ENCODE measurements at places on chromosomes 11 and 22.

DNA sequence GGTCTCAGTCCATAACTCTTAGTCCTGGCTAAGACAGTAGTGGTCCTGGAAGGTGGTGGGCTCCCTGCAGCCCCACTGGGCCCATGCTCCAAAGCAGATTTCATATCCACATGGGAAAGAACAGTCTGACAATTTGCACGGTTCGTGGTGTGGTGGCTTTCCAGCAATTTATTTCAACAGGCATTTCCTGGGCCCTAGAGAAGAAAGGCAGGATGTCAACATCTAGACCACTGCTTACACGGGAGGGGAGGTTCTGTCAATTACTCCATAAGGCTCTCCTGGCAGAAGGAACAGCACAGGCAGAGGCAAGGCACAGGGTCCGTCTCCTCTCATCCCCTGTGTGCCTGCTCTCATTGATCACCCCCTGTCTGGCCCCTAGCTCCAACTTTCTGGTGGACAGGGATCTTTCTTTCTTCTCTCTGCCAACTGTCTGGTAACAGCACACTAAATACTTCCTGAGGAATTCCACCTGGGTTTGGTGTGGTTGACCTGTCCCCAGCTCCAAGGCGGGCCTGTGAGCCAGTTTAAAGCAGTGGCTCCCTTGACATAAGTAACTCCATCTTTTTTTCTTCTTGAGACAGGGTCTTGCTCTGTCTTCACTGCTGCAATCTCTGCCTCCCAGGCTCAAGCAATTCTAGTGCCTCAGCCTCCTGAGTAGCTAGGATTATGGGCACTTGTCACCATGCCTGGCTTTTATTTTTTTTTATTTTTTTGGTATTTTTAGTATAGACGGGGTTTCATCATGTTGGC, 5.1 kb upstream of the A4GALT start:
- no peak for DNase-seq

DNA sequence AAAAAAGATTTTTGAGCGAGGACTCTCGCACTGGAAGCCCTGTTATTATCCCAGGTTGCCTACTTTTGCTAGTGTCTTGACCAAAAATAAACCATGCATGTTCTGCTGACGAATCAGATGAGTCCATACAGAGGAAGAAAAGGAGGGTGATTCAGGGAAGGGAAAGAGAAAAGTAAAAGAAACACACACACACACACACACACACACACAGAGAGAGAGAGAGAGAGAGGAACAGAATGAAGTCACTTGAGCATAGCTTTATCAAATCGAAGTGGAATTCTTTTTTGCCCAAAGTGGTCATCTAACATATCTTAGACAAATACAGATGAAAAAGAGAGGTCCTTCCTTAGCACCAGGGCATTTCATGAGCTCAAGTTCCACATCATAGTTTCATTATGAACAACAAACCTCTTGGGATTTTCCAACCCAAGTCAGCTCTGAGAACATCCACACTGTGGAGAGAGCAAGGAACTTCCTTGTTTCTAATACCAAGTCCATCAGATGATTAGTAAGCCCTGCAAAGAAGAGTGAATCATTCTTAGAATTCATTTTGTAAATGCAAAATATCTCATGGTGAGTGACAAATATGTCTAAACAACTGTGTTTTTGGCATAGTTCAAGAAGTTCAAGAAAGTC, 7.7 kb upstream of the MMP12 start:
- no peak for DNase-seq

- DNase-seq: no peak
Observed at GRCh38 chr11:126695293-126695692, 305.3 kb downstream of the KIRREL3 start.

DNA sequence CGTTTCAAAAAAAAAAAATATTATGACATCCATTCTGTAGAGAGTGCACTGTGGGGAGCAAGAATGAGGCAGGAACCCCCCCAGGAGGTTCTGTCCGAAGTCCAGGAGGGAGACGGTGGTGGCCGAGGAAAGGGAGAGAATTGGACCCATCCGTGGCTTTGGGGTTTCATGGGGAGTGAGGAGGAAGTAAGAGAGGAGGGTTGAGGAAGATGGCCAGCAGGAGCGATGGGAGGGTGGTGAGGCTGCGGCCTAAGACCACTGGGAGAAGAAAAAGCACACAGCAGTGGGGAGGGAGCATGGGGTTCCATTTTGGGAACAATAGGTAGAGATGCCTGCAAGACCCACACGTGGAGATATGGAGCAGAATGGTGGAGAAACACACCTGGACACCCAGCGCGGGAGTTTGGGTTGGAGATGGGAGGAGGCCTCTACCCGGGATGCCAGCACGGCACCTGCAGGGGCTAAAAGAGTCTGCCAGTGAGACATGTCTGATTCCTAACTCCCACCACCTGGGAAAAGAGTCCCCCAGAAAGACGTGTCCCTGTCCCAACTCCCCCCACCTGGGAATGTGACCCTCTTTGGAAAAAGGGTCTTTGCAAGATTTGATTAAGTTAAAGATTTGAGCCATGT, 72.5 kb upstream of the SHANK2 start:
- no peak for DNase-seq

DNA sequence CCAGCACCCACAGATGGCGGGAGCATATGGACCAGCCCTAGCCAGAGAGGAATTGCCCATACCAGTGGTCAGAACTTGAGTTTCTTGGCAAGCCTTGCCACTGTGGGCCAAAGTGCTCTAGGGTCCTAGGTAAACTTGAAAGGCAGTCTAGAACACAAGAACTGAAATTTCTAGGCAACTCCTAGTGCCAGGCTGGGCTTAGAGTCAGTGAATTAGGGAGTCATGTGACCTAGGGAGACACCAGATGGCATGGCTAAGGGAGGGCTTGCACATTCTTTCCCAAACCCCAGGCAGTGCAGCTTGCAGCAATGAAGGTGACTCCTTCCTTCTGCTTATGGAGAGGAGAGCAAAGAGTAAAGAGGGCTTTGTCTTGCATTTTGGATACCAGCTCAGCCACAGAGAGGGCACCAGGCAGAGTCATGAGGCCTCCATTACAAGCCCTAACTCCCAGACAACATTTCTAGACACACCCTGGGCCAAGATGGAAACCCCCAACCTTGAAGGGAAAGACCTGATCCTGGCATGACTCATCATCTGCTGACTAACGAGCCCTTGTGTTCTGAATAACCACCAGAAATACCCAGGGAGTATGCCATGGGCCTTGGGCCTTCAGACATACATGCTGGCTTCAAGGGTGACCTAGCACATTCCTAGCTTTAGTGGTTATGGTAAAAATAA, 19.2 kb upstream of the OR56A3 start:
- DNase-seq: peak; percentile 40

DNA sequence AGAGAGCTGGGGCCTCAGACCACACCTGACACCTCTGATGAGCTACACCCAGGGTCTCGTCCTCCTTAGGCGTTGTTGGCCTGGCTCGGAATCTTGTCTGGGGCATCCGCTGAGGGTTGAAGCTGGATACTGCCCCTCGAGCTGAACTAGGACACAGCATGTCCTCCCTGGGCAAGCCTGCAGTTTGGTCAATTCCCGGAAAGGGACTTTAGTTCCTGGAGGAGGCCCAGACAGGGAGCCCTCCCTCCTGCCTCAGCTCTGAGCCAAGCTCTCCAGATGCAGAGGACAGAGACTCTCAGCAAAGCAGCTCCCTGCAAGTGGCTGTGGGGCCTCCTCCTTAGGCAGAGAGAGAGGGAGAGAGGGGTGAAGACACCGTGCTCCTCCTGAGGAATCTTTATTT, 4.9 kb downstream of the APOL3 start:
- DNase-seq: no peak

GRCh38 chr22:33922349-33922681, 2.0 kb upstream of the LARGE1 start:
- no peak for DNase-seq

GRCh38 chr22:20979243-20979809, 2.8 kb upstream of the LZTR1 start:
- DNase-seq: peak; percentile 72

GRCh38 chr11:117443266-117444186, 115.9 kb downstream of the CEP164 start:
- no peak for DNase-seq

DNA sequence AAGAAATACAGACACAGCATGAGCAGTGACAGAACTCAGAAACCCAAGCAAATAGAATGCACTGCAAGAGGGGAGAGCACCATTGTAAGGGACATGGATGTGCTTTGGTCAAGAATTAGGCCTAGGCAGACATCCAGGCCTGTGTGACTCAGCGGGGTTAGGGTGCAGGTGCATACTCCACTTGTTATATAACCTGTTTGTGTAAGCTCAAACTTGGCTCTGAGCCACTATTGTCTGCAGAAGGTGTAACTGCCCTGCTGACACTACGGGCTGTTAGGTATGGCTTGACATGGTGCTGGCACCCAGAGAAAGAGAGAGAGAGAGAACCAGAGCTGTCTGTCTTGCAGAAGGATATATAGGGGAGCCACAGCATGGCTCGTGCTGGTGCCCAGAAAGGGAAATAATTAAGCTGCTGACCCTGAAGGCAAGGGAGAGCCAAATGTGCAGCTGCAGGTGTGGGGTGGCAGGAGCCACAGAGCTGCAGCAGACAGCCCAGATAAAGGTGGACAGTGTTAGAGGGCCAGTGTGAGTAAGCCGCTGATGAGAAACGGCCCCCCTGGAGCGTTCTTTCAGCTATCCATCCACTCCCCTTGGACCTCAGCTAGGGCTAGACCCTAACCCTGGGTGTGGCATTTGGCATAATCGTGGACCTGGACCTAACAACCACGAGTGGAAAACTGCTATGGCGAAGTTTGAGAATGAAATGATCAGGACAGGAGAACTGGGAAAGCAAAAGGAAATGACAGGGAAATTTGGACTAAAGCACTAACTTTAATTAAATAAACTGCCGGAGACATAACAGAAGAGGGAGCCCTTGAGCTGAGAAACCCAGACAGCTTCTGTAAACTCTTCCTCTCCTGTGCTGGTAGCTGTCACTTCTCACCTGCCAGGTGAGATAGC, 253.0 kb upstream of the CCDC179 start:
- DNase-seq: no peak

GRCh38 chr22:24162436-24162835, 18.9 kb upstream of the SUSD2 start:
- DNase-seq: no peak

DNA sequence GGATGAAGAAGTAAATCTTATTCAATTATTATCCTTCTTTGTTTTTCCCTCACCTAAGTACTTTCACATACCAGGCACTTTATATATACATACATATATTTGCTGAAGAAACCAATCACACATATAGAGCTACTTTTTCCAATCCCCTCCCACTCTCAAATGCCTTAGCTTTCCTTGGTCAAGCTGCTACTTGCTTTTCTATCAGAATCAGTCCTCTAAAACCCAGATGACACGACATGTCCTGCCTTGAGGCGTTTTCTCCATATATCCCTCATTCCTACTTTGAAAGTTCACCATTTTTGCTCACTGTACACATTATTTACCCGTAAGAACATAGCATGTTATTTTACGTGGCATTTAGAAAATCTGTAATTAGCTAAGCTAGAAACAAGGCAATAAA, 5.4 kb downstream of the RAB38 start:
- no peak for DNase-seq

GRCh38 chr22:25142102-25142501, 57.6 kb upstream of the CRYBB3 start:
- no peak for DNase-seq

DNA sequence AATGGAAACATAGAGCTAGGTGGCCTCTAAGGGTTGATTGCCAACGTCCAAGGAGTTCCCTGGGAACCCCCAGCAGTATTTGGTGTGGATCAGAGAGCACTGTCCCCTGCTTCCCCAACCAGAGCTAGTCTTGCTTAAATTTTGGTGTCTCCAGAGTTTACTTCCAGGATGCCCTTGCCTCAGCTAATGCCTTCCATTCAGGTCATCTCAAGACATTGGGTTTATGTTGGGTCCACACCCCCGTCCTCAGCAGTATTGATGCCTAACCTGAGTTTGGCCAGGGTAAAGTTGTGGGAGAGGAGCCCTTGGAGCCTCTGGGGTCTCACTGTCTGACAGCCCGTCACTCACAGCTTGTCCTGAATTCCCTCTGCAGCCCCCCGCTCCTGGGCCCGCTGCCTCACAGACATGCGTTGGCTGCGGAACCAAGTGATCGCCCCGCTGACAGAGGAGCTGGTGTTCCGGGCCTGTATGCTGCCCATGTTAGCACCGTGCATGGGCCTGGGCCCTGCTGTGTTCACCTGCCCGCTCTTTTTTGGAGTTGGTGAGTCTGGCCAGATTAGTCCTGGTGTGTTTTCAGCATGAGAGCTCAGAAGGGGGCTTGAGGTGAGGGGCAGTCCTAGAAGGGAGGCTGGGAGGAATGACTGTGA, 1.4 kb downstream of the RCE1 start:
- no peak for DNase-seq

- DNase-seq: no peak
Observed at GRCh38 chr11:1297576-1298473, 11.6 kb downstream of the TOLLIP start.

DNA sequence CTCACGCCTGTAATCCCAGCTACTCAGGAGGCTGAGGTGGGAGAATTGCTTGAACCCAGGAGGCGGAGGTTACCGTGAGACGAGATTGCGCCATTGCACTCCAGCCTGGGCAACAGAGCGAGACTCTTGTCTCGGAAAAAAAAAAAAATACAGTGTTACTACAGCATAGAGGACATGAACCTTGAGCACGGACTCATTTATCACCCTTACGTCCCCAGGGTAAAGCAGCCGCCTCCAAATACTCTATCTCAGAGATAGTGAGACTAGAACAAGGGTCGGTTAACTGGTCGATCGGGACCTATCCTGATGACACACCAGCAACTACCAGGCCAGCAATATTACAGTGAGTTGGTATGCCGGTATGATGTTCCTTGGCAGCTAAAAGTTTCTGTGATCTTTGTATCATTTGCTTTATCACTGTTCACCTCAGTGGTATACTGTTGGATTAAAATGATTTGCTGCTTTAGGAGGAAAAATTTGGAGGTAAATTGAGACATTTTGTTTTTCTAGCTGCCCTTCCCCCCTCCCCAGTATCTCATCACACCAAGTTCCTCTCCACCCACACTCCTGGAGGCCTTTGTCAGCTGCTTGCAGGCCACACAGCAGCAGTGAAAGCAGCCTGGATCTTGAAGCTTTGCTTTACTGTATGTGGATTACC, 7.0 kb upstream of the SIDT2 start:
- no peak for DNase-seq

GRCh38 chr22:19974268-19974861, 32.7 kb upstream of the TXNRD2 start:
- no peak for DNase-seq

DNA sequence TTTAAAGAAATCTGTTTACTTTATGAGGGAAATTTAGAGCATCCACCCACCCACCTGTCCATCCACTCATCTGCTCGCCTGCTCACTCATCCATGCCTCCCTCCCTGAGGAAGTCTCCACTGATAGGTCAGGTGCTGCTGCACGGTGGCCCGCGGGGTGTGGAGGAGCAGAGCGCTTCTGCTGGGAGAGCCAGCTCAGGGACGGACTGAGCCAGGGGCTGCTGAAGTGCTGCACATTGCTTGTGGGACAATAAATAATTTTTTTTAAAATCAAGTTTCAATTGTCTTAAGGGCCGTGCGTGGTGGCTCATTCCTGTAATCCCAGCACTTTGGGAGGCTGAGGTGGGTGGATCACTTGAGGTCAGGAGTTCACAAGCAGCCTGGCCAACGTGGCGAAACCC, 148.9 kb downstream of the TBC1D22A start:
- DNase-seq: no peak

All from stimulated activated CD8-positive, alpha-beta memory T cell treated with anti-CD3 and anti-CD28 coated beads, Interleukin-7, amount 100 ng/mL, for 48 hours (primary cell).